ENCODE measurements at places on chromosomes 11 and 22.

- DNase-seq, result peak; percentile 66
Observed at GRCh38 chr22:30386960-30387827, at the start of gene RNF215. Gene RNF215, minus strand, starts transcription at chr22:30387411. Its CDS starts 98 bp downstream, at chr22:30387313.

DNA sequence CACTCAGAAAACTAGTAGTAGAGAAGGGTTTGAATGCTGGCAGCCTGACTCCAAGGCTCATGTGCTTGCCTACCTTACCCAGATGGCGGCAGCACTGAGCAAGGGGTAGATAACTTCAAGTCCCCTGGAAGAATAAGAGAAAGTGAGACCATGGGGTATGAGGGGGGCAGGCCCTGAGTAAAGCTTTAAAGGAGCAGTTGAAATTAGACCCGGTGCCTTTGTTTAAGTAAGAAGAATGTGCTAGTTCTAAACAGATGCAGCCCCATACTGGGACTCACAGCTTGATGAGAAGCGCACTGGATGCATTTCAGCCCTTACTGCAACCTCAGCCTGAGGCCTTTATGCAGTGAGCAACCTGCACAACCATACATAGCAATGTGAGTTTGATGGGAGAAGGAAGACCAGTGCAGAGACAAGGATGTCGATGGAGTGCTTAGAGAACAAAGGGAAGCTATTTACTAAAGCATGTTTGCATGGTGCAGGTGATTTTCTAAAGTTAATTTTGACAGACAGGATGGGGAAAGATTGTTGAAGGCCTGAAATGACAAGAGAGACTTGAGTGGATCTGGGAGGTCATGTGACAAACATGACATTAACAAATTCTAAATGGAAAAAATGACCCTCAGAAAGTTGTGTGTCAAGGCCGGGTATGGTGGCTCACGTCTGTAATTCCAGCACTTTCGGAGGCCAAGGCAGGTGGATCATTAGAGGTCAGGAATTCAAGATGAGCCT is 27.1 kb upstream of the TMA7B start:
- peak; percentile 61 for DNase-seq

DNA sequence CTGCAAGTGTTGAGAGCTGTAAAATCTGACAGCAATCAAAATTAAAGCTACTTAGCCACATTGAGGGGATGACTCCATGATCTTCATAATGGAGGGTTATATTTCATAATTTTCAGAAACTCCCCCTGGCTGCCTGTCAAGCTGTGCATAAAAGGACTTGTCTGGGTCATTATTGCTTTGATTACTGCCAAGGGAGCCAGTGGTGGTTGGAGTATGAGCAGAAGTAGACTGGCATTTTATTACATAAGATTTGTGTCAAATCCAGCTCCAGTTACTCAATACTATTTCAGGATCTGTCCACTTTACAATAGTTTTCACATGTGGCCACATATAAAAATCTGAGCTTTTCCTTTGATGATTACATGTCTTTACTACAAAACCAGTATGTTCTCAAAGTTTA is 108.9 kb upstream of the SLC5A12 start:
- no peak for DNase-seq

DNA sequence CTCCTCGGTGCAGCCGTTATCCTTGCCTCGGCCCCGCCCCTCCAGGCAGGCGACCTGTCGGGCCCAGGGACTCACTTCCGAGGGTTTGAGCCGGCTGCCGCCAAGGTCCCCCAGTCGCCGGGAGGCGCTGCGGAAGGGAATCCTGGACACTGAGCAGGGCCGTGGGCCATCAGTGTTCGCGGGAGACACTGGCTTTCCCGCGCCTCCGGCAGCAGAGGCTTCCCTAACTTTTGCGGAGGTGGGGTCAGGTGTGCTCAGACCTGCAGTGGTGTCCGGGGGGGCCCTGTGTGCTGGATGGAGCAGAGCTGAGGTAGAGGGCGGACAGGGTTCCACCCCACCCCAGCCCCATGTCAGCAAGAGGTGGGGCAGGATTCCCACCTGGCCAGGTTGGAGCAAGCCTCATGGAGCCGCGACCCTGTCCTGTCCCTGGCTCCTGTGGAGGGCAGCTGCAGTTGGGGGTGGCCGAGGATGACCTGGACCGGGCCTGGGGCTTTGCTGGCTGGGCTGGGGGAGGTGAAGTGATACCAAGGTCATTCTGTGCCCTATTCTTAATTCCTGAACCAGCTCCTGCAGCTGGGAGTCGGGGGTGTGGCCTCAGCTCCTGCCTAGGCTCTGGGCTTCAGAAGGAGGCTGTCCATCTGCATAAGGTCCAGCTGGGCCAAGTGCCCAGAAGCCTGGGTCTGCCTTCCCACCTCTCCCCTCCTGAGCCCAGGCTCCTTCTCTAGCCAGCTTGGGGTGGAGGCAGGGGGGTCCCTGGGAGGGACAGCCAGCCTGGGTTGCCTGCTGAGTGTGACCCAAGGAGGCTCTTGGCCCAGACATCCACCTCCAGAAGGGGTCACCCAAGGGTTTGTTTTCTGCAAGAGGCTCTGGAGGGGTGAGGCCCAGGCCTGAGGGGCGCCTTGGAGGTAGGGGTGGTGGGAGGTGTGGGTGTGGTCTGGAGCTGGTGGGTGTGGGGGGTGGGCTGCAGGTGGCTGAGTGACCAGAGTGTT is 8.4 kb downstream of the TSPAN4 start:
- DNase-seq, result no peak
